ENCODE measurements at places on chromosomes 12 and 14. TPM values are rescaled to one million over a fixed set of nuclear protein-coding genes. Genes with fewer than 3 reads are reported as not detected.

- H3K4me1 ChIP-seq = no peaks in the 10 kb centered on the region
- no peak for DNase-seq
- no peak overlapping the region for H3K4me3 ChIP-seq
- no peaks in the 10 kb centered on the region for H3K27me3 ChIP-seq
- no peak overlapping the region for H3K27ac ChIP-seq
- H3K36me3 ChIP-seq = peaks cover 23% of the 10 kb centered on the region
Measured at GRCh38 chr14:65033181-65033580, 46.5 kb downstream of the FNTB start.

Gene KLHL42
- 20.7 TPM for total RNA-seq

Gene TAS2R43
- 0.53 TPM for total RNA-seq

Gene TAS2R7
- not detected for total RNA-seq

Data from WTC11 (cell line).